ENCODE measurements at places on chromosomes 2 and 18.

GRCh38 chr2:226431288-226431948 is 368.2 kb downstream of the IRS1 start:
- no peak for DNase-seq

DNA sequence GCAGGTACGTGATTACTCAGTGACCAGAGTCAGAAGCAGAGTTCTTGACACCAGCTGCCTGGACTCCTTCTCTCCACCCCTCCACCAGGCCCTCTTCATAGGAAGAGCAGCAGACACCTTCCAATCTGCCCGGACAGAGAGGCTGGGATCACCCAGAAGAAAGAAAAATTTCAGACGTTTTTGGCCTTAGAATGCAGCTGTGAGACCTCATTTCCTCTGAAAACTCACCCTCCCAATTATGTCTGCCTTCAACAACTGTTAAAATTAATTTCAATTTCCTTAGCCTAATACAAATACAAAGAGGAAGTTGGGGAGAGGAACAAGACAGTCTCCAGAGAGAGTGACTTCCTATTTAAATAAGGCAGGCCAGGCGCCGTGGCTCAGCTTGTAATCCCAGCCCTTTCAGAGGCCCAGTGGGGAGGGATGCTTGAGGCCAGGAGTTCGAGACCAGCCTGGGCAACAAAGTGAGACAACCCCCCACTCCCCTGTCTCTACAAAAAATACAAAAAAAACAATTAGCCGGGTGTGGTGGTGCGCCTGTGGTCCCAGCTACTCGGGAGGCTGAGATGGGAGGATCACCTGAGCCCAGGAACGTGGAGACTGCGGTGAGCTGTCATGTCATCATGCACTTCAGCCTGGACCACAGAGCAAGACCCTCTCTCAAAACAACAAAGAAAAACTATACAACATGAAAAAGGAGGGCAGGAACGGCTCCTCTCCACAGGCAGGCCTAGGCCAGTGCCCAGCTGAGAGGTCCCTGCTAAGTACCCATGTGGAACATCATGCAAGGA is 1.6 kb downstream of the SLC66A2 start:
- no peak for DNase-seq

DNA sequence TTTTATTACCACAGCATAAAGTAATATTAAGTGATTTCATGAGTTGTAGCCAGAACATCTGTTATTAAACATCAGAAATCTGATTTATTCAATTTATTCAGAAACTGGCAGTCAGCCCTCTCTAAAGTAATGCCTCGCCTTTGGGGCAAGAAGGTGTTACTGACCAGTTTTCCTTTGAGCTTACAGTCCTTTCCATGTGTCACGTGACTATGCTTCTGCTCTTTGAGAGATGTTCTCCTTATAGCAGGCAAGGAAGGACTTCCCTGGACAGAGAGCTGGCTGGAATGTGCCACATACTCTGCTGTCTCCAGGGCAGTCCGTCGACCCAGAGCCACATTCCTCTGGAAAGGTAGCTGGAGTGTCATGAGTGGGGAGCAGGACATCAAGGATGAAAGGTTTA is 119.7 kb downstream of the RDH14 start:
- DNase-seq = no peak

GRCh38 chr2:207241198-207241597 is 75.5 kb upstream of the KLF7 start:
- no peak for DNase-seq

DNA sequence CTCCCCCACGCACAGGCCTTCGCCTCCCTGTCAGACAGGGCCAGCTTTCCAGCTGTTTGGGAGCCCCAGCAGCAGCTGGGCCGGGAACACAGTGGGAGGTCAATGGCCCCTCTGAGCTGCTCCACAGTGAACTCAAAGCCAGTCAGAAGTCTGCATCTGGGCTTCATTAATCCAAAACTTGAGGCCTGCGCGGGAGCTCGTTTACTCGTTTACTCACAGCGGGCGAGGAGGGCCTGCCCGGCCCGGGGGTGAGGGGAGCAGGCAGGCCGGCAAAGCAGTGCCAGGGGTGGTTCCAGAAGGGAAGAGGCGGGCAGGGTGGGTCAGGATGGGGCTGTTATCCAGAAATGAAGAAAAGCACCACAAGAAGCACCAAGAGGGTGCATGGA is 36.8 kb upstream of the SEMA4C start:
- no peak for DNase-seq

GRCh38 chr2:103809941-103810441 is 1043.9 kb upstream of the POU3F3 start:
- DNase-seq = no peak

GRCh38 chr18:11096839-11097750 is 52.3 kb downstream of the PIEZO2 start:
- DNase-seq = no peak

DNA sequence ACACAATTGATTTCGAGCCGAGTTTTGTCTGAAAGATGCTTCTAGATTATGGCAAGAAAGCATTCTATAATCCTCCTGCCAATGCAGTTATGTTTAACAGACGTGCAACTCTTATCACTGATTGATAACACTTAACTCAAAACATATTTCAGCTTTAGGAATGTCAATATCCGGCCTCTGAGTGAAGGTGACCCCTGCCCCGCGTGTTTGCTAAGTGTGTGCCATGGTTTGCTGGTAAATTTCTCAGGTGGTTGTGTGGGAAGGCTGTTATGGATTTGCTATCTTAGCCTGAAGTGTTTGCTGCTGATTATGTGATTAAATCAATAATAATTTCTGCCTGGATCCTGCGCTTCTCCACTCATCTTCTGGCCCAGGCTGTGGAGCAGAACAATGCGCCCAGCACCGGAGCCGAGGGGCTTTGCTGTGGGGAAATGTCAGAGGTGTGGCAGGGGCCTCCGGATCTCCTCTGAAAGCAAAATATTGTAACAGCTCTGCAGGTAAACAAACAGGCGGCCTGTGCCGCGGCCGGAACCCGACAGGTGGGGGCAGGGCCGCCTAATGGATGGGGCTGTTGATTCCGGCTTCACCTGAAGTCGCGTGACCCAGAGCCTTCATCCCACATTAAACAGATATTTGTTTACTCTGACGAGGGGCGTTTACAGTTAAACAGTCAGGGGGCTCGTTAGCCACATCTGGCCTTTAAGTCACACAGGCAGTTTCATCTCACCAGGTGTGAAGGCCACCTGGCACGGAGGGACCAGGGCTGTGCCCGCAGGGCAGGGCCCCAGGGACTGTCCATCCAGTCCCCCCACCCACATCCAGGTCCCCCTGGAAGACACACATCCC is 210.7 kb upstream of the SALL3 start:
- no peak for DNase-seq

- no peak for DNase-seq
These were observed 36.2 kb downstream of the WIPF1 start for GRCh38 chr2:174561283-174561971.

GRCh38 chr2:216001216-216002100 is 11.9 kb downstream of the MREG start:
- no peak for DNase-seq
